Foreskin keratinocyte (primary cell): ENCODE measurements at places on chromosomes 3 and 15. TPM values are rescaled to one million over a fixed set of nuclear protein-coding genes. Genes with fewer than 3 reads are reported as not detected.

DNA sequence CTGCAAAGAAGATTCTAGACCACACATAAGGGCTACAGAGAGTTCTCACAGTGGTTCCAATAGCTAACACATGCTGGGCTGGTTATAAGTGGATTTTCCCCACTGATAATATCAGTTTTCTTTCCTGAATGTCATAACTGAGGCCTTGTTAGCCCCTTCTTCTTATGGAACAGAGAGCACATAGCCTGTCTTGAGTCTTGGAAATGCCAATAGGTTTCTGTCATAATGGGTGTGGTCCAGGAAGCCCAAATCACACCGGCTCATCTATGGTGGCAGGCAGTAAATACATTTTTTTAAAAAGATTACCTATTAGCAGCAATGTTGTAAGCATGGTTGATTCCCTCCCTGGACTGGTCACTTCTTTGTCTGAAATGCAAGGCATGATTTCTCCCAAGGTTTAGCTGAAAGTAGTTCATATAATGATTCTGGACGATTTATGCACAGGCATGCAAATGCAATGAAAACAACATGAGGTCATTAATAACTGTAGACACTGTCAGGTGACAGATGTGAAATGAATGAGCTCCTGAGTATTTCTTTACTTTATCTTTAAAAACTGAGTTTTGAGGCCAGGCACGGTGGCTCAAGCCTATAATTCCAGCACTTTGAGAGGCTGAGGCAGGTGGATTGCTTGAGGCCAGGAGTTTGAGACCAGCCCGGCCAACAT is 67.2 kb upstream of the ATP2C1 start:
- no peak for DNase-seq

GRCh38 chr3:81516042-81516441 is 245.4 kb downstream of the GBE1 start:
- no peak for DNase-seq

DNA sequence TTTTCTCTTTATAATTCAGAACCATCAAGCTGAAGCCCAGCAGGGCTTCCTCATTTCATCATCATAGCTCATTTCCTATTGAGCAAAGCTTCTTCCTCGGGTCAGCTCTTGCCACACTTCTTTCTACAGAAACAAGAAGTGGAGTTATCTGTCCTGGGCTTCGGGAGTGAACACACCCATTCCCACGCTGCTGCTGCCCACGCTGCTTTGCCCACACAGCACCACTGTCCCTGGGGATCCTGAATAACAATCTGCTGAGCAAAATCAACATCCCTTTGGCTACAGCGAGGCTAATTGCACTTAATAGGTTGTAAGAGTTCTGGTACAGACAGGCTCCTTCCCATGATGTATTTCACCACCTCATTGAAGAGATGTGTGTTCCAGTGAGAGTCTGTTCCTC is 23.7 kb downstream of the CEP19 start:
- no peak for DNase-seq

- DNase-seq: peak; percentile 39
Observed at GRCh38 chr3:161230621-161231171, 9.6 kb downstream of the NMD3 start.

GRCh38 chr15:87764461-87765240 is 491.9 kb downstream of the NTRK3 start:
- peak; percentile 62 for DNase-seq

DNA sequence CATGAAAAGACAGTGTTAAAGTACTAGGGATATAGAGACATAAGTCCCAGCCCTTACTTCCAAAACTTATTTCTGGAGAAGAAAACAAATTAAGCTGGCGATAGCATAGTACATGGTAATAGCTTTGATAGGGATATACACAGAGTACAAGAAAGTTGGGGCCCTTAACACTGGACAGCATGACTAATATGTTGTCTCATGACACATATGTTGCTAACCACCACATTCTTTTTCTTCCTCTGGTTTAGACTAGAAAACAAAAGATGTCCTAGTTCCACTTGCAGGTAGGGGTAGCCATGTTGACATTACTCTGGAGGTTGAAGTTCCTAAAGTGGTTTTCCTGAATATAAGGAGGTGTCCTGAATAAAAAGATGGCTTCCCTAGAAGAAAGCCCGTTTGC is 75.3 kb downstream of the RFX7 start:
- DNase-seq: peak; percentile 62

DNA sequence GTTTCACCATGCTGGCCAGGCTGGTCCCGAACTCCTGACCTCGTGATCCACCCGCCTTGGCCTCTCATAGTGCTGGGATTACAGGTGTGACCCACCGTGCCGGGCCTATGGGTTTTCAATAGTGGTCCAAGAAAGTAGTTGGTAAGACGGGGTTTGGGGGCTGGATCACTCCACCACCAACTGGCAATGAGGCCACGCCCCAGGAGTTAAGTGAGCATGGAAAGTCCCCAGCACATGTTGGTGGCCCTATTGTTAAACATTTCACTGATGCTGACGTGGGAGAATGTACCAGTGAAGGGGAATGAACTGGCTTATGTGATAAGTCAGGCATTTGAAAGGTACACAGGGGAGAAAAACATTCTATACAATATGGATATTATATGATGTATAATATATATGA is 80.4 kb downstream of the CHRD start:
- DNase-seq: no peak

The GOLGA8G gene
- total RNA-seq: not detected in 2 replicates

The SLC28A2 gene
- not detected in 2 replicates for total RNA-seq

The SMCO1 gene
- total RNA-seq: not detected in 2 replicates

The GOLGA8J gene
- total RNA-seq: 0.07 TPM in 1 of 2 replicates, not detected in the other

The TRIM42 gene
- total RNA-seq: not detected in 2 replicates

The GOLGA8O gene
- total RNA-seq: 0.24 TPM in 1 of 2 replicates, not detected in the other

The CD86 gene
- 0.49 and 0.92 TPM in 2 replicates for total RNA-seq

The B3GALNT1 gene
- 8.6 and 9.0 TPM in 2 replicates for total RNA-seq
